ENCODE measurements at places on chromosomes 7 and 10.

DNA sequence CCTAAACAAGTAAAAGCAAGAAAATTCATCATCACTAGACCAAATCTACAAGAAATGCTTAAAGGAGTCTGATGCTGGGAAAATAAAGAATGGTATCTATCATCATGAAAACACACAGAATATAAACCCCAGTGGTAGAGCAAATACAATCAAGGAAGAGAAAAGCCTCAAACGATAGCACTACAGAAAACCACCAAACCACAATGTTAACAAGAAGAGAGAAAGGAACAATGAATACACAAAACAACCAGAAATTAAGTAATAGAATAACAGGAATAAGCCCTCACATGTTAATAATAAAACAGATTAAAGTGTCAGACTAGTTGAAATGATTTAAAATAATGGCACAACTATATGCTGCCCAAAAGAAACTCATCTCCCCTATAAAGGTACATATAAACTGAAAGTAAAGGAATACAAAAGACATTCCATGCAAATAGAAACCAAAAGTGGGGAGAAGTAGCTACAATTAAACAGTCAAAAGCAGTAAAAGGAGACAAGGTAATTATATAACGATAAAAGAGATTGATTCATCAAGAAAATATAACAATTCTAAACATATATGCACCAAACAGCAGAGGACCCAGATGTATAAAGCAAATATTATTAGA, 77.3 kb downstream of the JMJD1C start:
- DNase-seq: no peak

DNA sequence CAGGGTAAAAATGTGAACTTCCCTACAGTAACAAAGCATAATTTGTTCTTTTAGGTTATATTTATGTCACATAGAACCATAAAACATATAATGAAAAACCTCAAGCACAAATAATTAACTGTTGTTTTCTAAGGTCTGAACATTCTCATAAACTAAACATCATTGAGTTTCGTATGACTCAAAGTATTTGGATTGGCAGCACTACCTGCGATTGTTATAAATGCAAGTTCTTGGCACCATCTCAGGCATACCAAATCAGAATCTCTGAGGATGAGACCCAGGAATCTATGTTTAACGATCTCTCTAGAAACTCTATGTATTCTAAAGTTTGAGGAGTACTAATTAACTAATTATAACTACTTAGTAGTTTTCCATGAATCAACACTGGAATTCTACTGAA, 22.5 kb downstream of the ORC5 start:
- no peak for DNase-seq

GRCh38 chr10:83816942-83817341, 322.4 kb upstream of the GHITM start:
- no peak for DNase-seq

DNA sequence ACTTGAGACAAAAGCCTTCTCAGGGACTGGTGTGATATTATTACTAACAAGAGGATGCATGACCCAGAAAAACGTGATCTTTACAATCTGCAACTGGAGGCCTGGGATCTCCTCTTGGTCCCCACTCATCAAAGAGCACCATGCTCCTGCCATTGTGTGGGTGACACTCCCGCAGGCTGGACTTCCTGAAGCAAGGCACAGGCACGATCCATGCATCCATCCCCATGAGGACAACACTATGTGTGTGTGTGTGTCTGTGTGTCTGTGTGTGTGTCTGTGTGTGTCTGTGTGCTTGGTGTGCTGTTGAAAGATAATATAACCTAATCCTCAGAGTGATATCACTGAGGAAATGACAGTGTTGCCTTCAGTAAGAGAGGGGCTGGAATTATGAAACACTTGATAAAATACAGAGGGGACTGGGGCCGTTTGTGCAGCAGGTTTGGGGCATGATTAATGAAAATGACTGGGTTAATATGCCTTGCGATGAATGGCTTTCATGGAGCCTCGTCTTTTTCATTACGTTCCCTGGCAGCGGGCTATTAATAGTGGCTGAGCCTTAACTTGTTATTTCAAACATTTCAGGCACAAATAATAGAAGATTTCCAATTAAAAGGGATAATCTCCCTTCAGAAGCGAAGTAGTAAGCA, 180.8 kb upstream of the TCERG1L start:
- DNase-seq: no peak

DNA sequence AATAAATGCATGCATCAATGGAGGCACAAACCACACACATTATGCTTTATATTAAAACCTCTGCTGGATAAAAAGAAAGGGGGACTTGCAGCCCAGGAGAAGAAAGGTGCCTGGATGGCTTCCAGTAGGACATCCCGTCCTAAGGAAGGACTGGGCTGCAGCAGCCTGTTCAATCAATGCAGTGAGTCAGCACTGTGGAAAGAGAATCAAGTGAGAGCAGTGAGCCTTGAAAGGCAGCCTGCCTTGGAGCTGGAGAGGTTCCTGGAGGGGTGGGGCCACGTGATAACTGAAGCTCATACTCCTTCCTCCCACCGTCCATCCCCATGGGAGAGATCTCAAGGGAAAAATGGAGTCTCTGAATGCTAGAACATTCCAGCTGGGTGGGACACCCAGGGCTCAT, 501.2 kb downstream of the ADRA2A start:
- DNase-seq: no peak

GRCh38 chr10:103910442-103911012, 7.5 kb downstream of the STN1 start:
- DNase-seq: no peak
